ENCODE measurements at places on chromosomes 12 and 14. TPM values are rescaled to one million over a fixed set of nuclear protein-coding genes. Genes with fewer than 3 reads are reported as not detected.

GRCh38 chr12:26863515-26863914, 30.5 kb upstream of the ITPR2 start:
- DNase-seq = no peak

DNA sequence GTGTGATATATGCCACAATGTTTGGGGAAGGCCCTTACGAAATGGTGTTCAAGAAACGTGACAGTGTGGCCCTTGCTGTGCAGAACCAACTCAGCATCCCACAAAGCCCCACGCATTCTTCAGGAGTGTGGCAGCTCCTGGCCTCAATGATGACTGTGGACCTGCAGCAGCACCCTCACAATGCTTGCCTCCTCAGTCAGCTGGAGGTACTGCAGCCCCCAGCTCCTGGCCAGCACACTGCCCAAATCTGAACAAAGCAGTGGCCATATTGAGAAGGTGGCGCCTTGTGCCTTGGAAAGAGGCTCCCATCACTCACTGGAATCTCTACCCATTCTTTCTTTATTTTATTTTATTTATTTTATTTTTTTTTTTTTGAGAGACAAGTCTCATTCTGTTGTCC, 10.4 kb downstream of the POLE2 start:
- no peak for DNase-seq

APOF gene
- not detected for total RNA-seq

DNA sequence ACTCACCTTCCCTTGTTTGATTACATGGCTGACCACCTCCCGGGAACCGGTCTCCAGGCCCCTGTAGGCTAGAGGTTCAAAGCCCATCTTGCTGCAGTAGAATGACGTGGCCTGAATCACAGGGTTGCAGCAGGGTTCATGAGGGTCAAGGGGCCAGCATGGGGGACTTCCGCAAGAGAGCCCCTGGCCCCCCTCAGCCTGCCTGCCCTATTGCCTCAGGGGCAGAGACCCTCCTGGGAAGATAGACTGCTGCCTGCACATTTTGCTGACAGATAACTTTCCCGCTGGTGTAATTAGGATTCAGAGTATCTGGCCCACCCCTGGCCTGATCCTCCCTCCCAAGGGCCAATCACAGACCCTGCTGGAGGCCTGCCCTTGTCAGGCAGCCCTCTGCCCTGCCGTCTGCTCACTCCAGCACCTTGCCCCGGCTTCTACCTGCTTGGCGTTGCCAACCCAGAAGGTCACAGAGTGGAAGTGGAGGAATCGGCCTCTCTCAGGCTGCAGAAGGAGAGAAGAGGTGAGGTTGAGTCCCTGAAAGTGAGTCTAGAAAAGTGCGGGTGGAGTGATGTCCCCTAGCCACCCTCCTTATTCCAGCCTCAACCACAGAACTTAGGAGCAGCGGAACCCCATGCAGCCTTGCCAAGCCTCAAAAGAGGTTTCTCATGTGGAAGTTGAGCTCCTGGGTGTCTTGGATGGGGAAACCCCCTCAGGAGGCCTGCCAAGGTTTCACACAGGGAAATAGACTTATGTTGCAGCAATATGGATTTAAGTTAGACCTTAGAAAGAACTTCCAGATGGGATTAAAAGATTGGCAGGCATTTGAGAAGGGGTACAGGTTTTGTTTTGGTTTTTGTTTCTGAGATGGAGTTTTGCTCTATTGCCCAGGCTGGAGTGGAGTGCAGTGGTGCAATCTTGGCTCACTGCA, 1.1 kb downstream of the HPD start:
- no peak for DNase-seq

- no peak for DNase-seq
Measured at GRCh38 chr12:40760821-40761220, 68.6 kb downstream of the CNTN1 start.

DNA sequence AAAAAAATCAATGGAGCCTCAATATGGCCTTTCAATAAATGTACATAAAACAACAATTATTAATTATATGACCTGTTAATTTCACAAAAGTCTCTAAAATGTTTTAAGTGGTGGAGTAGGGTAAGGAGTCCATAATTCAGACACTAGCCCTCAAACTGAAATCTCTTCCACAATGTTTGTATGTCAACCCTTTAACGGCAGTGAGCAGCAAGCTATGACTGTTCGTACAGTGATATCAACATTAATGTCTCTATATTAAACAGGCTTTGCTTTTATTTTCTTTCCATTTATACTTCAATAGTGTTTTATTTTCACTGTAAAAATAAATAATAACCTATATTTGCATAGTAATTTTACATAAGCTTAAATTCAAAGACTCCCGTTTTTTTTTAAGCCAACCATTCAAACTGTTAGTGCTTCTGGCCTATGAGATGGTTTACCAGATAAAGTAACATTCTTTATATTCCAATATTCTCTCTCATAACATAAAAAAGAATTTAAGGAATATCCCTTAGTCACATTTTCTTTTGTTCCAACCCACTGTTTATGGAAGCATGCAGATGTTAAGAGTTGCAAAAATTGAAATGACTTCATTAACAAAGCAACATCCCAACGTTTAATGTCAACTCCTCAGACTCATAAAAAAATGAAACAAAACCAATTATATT, 2.3 kb downstream of the CDK17 start:
- DNase-seq = no peak

DNA sequence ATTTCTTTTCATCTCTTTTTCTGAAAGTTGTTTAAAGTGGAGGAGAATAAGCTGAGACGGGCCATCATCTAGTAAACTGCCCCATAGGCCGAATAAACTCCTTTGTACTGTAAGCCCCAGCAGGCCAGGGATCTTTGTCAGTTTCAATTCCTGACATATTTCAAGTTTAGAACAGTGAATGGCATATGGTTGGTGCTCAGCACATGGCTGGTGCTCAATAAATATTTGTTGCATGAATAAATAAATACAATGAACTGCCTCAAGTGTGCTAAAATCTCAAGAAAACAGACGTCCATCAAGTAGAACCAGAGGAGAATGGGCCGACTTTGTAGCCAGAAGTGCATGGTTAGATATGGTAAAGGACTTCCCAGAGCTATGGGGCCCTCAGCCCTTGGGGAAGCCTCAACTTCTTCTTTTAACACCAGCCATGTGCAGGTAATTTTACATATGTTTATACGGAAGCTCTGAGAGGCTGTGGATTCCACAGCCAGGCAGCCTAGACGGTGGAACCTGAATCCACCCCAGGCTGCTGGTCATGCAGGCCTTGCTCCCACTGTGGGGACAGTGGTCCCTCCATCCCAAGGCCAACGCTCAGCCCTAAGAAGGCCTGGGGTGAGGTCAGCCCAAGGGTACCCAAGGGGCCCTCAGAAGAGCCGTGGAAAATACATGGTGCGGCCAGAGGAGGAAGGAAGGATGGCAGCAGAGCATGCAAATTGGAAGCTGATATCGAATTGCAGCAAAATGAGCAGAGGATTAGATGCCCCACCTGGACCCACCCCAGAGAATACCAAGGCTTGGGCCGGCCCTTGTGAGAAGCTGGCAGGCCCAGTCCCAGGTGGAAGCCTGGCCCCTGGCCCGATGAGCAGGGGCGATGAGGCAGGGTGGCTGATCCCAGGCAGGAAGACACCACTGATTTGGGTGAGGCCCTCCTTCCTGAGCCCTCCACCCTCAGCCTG, 8.7 kb upstream of the AQP2 start:
- no peak for DNase-seq

GRCh38 chr14:101398011-101398410, 163.3 kb upstream of the DIO3 start:
- no peak for DNase-seq

DNA sequence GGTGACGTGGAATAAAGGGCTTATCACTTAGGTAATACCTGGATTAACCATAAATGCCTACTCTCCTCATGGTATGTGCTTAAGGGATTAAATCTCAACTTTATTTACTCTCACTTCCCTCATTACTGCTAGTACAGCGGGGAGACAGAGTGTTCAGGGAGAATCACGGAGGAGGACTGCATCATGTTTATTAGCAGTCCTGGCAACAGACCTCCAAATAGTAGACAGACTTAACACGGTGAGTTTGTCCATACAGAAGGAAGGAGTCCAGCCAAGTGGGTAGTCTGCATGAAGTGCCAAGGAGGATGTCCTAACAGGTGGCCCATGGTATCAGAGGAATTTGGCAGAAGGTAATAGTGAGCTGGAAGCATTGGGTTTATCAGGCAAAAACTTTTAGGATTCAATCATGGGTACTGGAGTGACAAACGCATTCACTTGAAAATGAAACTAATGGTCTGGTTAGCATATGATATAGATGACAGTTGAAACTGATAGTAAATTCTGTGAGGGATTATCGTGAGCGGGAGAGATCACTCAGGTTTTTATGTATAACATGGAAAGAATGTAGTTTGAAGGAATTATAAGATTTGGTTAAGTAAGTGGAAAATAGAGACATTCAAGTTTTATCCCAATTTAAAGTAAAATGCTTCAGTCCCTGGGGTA, 471.8 kb downstream of the TMEM117 start:
- DNase-seq = no peak

DNA sequence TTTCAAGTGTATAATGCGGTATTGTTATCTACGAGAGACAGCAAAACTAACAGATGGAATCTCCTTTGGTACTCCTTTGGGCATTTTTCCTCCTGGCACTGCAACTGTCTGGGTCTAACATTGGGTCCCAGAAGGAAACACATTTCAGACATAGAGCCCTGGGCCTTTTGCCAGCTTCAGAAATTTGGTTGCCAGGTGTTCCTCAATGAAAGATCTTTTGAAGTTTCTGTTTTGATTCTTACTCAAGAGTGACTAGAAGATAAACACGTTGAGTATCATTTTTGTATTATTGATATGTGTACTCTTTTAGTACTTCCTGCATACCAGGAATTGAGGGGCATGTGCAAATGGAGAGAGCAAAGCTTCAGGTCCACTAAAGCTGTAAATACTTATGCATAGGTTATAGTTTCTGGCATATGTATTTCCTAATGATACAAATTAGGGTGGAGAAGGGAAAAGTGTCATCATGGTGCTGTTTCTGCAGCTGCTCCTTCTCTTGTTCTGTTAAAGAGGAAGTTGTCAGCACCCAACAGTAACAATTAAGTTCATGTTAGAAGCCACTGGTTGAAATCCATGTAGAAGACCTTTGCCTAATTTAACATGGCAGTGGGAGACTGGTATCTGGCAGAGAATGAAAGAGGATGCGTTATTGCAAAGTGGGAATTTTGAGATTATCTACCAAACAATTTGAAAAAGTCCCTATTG, 53.5 kb downstream of the SLC38A6 start:
- no peak for DNase-seq

GPR33 gene
- total RNA-seq = not detected

SERPINA9 gene
- not detected for total RNA-seq

SLC7A8 gene
- 0.46 TPM for total RNA-seq

- no peak for DNase-seq
Measured at GRCh38 chr12:66441905-66442559, 139.7 kb downstream of the HELB start.

DNA sequence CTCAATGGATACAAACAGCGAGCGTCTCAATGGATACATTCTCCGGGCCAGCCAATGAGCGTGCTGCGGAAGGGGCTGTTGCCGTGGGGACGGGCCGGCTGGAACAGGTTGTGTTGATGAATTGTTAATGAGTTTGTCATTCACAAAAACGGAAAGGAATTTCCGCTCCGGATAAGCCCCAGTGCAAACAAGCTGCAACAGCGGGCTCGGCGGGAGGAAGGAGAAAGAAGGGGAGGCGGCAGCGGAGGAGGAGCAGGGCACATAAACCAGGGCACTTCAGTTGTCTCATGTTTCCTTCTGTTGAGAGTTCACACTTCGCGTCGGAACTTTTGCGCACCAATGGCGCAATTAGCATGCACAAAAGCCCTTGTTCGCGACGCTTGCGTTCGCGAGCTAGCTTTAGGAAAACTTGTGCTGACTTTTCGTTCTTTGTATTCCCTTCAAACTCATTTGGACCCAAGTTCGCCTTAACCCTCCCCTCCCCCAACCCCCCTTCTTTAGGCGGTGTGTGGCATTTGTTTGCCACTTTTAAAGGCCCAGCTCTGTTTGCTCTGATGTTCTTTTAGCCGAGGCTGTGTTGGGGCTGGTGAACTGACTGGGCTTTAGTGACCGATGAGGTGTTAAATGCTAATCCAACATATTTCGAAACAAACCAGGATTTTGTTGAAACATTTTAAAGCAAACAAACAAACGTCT, at the start of gene DUSP6:
DUSP6 (minus strand) TSS at position 10 of the 696 bp plus-strand sequence. CDS start 462 bp downstream, outside the sequence.
- peak; percentile 98 for DNase-seq

- no peak for DNase-seq
Measured at GRCh38 chr12:131380965-131381705, 329.8 kb upstream of the SFSWAP start.

GYS2 gene
- not detected for total RNA-seq

All from pulmonary artery endothelial cell (primary cell).